D721Med (cell line): ENCODE measurements at places on chromosomes 11 and 22.

DNA sequence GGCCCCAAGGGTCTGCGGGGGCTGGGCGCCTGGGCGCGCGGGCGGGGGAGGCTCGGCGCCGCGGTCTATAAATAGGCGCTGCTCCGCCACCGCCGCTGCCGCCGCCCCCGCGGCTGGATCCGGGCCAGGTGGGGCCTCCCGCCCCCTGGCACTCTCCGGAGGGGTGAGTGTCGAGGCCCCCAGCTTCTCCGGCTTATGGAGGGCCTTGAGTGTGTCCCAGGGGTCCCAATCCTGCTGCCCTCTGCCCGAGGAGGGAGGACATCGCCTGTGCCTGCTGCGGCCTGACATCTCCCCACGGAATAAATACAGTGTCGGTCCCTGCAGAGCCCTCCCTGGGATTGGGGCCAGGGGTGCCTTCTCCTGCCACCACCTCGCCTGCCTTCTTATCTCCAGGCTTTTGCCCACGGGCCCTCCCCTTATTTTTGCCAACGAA is 4.3 kb upstream of the GP1BB start:
- no peak for DNase-seq

- DNase-seq: no peak
Measured at GRCh38 chr11:114209904-114210303, 86.3 kb upstream of the NNMT start.

- no peak for DNase-seq
Measured at GRCh38 chr11:9660886-9661285, 3.0 kb upstream of the SWAP70 start.

GRCh38 chr22:19110064-19110458 is 12.2 kb downstream of the DGCR2 start:
- DNase-seq: no peak

DNA sequence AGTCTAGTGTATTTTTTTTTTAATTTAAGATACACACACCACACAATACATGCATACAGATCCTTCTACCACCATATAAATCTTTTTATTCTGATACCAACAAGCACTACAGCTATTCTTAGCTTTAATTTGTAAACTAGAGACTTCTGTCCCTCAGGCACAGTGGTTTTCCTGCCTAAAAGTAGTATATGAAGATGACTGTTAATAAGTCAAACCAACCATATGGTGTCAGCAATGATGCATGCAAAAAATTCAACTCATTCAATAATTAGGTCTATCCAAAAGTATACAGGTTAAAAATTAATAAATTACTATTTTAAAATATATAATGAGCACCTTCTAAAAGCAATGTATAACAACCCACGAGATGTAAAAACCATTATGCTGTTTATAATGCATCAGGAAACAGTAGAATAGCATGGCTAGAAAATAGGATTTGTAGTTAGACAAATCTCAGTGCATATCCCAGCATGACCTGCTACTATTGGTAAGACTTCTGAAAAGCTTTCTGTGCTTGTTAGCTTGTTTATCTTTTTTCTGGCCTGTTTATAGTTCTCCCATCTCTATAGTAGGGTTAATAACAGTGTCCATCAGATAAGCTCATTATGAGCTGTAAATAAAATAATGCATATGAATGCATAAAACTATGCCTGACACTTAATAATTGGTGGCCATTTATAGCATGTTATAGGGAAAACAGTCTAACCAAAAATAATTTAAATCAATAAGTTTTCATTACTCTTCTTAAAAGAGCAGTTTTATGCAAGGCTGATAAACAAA is 10.2 kb downstream of the RAB38 start:
- no peak for DNase-seq

DNA sequence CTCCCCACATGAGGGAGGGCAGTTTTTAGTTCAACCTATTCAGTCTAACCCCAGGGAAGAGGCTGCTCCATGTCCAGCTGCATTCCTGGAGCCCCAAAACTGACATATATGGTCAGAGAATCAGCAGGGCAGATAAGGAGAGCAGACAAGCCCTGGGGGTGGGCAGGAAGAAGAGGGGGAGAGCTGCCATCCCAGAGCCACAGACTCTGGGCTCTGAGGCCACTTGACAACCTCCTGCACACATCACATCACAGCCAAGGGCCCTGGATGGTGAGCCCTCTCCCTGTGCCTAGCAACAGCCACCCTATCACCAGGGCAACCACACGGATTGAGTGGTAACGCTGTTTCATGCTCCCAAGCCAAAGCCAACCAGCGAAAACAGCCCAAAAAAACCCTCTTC is 3.1 kb downstream of the ARHGAP1 start:
- no peak for DNase-seq

GRCh38 chr11:94830722-94831510 is 62.8 kb downstream of the AMOTL1 start:
- no peak for DNase-seq

DNA sequence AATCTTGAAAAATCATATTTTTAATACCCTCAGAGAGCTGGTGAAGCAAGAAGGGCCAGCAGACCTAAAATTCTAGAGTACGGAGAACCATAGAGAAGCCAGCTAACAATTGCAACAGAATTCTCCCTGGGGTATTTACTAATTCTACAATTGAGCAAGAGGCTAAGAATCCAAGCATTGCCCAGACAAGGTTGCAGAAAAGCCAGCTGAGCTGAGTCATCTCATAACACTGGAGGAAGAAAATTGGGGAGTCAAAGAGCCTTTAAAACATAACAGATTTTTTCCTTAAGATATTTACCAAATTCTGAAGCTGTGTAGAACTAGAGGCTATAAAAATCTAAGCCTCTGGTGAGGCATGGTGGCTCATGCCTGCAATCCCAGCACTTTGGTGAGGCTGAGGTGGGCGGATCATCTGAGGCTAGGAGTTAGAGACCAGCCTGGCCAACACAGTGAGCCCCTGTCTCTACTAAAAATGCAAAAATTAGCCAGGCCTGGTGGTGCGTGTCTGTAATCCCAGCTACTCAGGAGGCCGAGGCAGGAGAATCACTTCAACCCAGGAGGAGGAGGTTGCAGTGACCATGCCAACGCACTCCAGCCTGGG is 13.6 kb upstream of the TMEM216 start:
- DNase-seq: no peak

GRCh38 chr11:35260342-35260985 is 121.5 kb downstream of the CD44 start:
- no peak for DNase-seq

- DNase-seq: no peak
Measured at GRCh38 chr11:291281-292210, 2.6 kb downstream of the PGGHG start.

GRCh38 chr22:22720724-22721261 is 76.4 kb downstream of the GGTLC2 start:
- no peak for DNase-seq

- DNase-seq: no peak
Measured at GRCh38 chr11:123216249-123216648, 21.2 kb upstream of the CLMP start.

DNA sequence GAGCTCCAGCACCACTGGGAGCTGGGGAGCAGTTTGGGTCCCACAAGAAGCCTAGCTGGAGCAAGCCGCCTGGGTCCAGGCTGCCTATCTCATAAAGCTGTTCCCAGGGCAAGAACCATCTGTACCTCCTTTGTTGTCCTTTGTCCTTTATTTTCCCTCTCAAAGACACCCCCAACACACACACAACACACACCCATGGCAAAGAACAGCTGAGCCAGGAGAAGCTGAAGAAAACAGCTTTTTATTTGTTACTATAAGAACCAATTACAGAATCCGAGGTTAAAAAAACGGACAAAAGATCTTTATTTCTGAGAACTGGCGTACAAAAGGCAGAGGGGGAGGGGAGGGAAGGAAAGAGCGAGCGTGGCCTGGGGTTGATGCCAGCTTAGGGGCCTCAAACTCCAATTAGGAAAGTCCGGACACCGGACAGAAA is 1.7 kb upstream of the TUT1 start:
- no peak for DNase-seq

GRCh38 chr11:66072518-66072917 is 2.4 kb downstream of the PACS1 start:
- no peak for DNase-seq
